CD4-positive, alpha-beta T cell (primary cell): ENCODE measurements at places on chromosomes 3 and 15.

DNA sequence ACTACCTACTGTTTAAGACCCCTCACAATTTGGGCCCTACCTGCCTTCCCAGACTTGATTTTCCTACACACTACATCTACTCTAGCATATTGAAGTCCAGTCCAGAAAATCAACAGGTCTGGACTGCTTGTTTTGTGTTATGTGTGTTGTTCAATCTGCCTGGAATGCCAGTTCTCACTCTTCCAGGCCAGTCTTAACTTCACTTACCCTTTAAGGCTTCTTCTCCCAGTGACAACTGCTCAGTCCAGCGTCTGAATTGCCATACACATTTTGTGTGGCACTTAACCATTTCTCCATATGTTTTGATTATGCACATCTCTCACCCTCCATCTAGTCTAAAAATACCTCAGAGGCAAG lies 1.1 kb downstream of the TICRR start:
- DNase-seq = no peak

GRCh38 chr3:151265166-151265565 lies 13.2 kb downstream of the P2RY14 start:
- DNase-seq = no peak

GRCh38 chr15:41927536-41927935 lies 33.7 kb upstream of the SPTBN5 start:
- DNase-seq = no peak

- DNase-seq = no peak
These were observed 951.6 kb downstream of the TUSC7 start for GRCh38 chr3:117660941-117661817.

- no peak for DNase-seq
These were observed 148.7 kb upstream of the TGFBR2 start for GRCh38 chr3:30457726-30458125.

DNA sequence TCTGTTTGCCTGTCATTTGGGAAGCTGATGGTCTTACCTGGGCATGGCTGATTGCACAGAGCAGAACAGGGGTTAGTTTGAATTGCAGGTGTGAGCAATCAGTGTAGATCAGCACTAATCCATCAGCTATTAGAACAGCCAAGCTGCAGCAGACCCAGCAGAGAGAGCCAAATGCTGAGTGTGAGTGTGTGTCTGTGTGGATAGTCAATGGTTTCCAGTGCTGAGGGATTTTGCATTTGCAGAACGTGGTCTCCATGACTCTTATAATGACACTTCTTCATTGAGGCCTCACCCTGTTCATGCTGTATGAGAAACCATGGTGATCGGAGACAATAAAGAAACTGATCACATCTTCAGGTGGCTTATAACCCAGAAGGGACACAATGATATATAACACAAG lies 312.1 kb downstream of the SOX2 start:
- DNase-seq = no peak
